G401 (cell line): ENCODE measurements at places on chromosomes 6 and 20. TPM values are rescaled to one million over a fixed set of nuclear protein-coding genes. Genes with fewer than 3 reads are reported as not detected.
A peak's percentile ranks its signal among the peaks of the same experiment; 100 is the strongest.

The L3MBTL3 gene
- 28.5 and 54.6 TPM in 2 replicates for total RNA-seq

The CDSN gene
- not detected in 2 replicates for total RNA-seq

The SPATS1 gene
- 8.4 and 10.1 TPM in 2 replicates for total RNA-seq

DNA sequence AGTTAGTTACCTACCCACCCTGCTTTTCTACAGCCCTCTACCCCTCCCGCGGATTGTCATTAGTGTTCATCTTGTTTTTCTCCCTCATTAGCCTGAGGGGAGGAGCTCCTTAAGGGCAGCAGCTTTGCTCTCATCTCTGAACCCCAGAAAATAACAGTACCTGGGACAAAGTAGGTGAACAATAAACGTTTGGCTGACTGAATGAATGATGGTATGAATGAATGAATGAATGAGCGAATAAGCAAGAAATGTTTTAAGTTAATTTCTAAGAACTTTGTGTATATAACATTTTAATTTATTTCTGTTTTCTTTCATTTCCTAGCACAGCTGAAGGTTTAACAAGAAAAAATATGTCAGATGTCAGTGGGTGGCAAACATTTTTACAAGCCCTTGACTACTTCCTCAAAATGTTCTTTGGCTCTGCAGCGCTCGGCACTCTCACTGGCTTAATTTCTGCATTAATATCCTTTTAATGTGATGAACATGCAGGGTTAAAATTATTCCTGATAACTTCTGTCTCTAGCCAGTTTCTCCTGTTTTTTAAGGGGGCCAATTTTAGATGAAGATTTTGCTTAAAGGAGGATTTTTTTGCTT, 50.1 kb downstream of the SLC9A8 start:
- DNase-seq: peak; percentile 78

DNA sequence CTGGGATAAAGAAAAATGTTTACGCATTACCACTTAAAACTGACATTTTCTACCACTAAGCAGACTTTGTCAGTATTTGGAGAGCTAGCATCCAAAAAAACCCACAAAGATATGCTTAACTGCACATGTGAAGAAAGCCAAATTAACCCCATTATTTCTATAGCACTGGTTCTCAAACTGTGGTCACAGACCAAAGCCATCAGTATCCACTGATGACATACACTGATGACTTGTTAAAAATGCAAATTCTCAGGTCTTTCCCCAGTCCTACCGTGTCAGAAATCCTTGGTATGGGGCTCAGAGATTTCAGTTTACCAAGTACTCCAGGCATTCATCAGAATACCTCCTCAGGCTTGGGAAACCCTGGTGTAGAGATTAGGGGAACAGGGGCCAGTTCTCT, 230.2 kb downstream of the PTPRK start:
- no peak for DNase-seq

- DNase-seq: peak; percentile 66
These were observed 10.0 kb upstream of the COL20A1 start for GRCh38 chr20:63282946-63283345.

DNA sequence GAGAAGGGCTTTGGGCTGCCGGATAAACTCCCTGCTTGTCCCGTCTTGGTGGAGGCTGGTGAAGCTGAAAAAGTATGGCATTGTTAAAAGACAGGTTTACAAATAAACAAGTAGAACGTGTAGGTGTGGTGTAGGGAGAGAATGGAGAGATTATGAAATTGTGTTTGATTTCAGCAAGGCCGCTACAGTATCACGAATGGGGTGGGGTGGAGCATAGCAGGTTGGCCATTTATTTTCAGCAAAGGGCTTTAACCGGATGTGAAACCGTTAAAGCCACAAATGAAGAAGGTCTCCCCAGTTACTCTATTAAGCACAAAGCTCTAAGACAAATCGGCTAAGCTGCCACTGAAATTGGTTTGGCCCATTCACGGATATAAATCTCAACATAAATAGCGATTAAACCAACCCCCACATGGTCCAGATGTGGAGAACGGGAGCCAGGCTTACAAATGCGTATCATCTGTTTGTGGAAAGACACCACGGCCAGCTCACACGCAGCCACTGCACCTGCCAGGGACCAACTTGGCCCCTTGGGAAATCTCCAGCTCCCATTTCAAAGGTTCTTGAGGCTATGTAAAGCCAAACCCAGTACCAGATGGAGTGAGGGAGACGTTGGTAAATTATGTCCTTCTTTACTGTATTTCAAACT, 94.0 kb downstream of the ZMYND8 start:
- DNase-seq: no peak

- no peak for DNase-seq
These were observed 12.4 kb upstream of the GMEB2 start for GRCh38 chr20:63639093-63639975.

DNA sequence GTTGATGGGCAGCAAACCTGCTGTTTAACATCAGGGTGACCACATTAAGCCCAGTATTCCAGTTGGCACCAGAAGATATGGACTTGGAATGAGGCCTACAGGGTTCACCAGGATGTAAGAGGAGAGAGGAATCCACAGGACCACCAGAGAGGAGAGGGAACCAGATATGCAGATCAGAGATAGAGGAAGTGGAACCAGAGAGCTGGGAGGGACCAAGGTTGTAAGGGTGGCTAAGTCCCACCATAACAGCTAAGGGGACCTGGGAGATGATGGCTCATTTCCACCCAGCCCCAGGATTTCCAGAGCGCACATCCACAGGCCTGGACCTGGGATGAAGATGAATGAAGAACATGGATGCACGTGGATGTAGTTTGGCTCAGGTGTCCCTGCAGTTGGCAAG, 11.1 kb downstream of the BTN2A1 start:
- DNase-seq: peak; percentile 14

GRCh38 chr6:150314230-150315188, 54.3 kb upstream of the IYD start:
- no peak for DNase-seq

DNA sequence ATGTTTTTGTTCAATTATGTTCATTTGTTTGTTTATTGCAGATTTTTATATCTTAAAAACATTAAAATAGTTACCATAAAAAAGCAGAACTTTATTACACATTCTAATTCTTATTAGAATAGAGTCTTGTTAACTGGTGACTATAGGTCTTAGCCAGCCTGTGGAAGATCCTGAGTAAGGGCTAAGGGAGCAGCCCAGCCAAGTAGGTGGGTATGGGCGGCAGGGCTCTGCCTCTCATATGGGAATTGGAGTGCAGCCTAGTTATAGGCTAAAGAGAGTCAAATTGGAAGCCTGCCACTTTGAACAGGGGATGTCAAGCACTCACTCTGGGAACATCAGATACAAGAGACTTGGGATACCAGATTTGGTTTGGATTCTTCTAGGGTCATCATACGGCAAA, 10.5 kb upstream of the HSF2 start:
- DNase-seq: no peak

DNA sequence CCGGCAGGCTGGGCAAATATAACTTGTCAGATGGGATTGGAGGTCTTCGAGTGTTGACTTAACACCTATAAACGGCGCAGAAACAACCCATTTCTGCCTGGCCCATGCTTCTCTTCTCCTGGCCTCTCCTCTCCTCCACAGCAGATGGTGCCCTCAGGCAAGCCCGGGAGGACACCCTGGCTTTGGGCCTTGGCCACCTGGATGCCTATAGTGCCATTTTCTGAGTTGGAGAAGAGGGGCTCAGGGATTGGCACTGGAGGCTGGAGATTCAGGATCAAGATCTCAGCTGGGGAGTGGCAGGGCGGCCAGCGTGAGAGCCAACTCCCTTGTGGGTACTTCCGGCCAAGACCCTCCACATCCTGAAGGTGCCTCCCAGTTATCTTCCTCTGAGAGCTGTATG, 211.9 kb upstream of the PMEPA1 start:
- peak; percentile 23 for DNase-seq
